Progenitor cell of endocrine pancreas (in vitro differentiated cells): ENCODE measurements at places on chromosomes 12 and 14. TPM values are rescaled to one million over a fixed set of nuclear protein-coding genes. Genes with fewer than 3 reads are reported as not detected.

- no peaks in the 10 kb centered on the region for H3K27me3 ChIP-seq
- no peak overlapping the region for H3K27ac ChIP-seq
Measured at GRCh38 chr12:110641521-110641920, 27.6 kb downstream of the TCTN1 start.

The IAPP gene
- total RNA-seq = 0.24 TPM in 1 of 2 replicates, not detected in the other

DNA sequence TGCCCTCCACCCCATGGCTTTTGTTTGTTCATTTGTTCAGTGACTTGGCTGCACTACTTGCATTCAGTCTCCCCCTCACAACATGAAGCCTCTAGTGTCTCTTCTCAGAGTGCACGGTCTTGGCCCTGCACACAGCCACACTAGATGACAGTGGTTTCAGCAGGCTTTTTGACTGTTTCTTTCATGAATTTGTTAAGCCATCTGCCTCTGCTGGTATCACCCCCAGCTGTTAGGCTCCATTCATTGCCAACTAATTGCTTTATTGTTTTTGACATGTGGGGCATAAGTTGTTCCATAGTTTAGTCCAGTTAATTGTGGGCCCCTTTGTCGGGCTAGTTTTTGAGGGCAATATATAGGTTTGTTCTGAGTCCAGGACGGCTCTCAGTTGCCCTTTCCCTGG is 18.8 kb downstream of the OS9 start:
- no peaks in the 10 kb centered on the region for H3K4me1 ChIP-seq
- no peak for DNase-seq
- peaks cover 21% of the 10 kb centered on the region for H3K36me3 ChIP-seq
- H3K4me3 ChIP-seq = no peak overlapping the region

DNA sequence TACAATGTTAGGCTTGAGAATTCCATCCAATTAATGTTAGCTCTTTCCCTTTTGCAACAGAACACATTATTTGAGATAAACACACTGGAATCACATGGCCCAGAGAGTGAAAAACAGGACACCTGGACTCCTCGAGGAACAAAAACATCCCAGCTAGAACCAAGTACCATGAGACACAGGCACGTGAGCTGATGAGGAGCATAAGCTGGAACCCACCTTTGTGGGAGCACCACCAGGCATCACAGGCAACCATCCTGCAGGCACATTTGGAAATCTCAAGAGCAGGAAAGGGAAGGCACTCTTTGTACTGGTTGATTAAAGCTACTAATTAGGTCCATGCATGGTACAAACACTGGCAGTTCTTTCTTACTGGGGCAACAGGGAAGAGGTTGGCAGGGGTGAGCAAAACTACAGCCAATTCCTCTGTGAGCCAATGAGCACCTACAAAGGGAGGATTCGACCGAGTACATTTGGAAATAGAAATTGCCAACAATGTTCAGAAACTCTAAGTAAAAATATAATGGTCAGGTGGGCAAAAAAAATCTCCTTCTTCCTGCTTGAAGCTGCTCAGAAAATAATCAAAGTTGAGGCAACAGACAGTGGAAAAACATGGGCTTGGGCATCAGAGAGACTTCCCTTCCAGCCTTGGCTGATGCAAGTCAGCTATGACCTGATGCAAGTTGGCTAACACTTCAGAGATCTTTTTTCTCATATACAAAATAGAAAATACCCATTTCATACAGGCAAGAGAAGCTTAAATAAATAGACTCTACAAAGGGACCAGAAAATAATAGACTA is 216.7 kb downstream of the NUAK1 start:
- peaks cover 20% of the 10 kb centered on the region for H3K27me3 ChIP-seq
- no peak for DNase-seq
- no peak overlapping the region for H3K27ac ChIP-seq
- H3K4me1 ChIP-seq = peaks cover 1% of the 10 kb centered on the region

- peak overlapping the region; percentile 57 for H3K27ac ChIP-seq
- no peak for DNase-seq
- peaks cover 14% of the 10 kb centered on the region for H3K27me3 ChIP-seq
- peak overlapping the region; percentile 46 for H3K4me3 ChIP-seq
- peaks cover 31% of the 10 kb centered on the region for H3K4me1 ChIP-seq
- H3K36me3 ChIP-seq = peaks cover 56% of the 10 kb centered on the region
Measured at GRCh38 chr14:100731846-100732765, 5.4 kb downstream of the DLK1 start.

DNA sequence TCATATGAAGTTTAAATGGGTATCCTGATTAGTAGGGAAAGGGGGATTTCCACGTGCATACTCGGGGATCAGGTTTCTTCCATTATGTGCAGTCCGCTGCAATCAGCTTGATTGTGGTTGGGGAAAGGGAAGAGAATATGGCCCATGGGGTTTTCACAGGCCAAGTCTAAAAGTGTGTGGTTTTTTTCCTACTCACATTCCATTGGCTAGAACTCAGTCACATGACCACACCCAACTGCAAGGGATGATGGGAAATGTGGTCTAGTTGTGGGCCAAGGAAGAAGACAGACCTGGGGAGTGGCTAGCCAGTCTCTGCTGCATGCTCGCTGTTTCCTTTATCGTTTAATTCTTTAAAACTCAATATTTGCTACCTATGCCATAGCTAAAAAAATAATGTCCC is 105.1 kb downstream of the PRIMA1 start:
- H3K4me3 ChIP-seq = no peak overlapping the region
- no peak overlapping the region for H3K27ac ChIP-seq
- H3K4me1 ChIP-seq = peaks cover 5% of the 10 kb centered on the region
- H3K27me3 ChIP-seq = peaks cover 19% of the 10 kb centered on the region
- no peak for DNase-seq

The TMTC3 gene
- 35.2 TPM in 2 replicates for total RNA-seq

- H3K36me3 ChIP-seq = no peaks in the 10 kb centered on the region
- H3K27ac ChIP-seq = no peak overlapping the region
- no peak for DNase-seq
- H3K4me3 ChIP-seq = no peak overlapping the region
- no peaks in the 10 kb centered on the region for H3K4me1 ChIP-seq
Measured at GRCh38 chr12:101002696-101003419, 207.2 kb downstream of the SLC5A8 start.

GRCh38 chr12:81039231-81039630 is 38.6 kb upstream of the ACSS3 start:
- H3K36me3 ChIP-seq = no peaks in the 10 kb centered on the region
- no peaks in the 10 kb centered on the region for H3K27me3 ChIP-seq
- no peak overlapping the region for H3K4me3 ChIP-seq

The IKZF4 gene
- 20.6 and 21.0 TPM in 2 replicates for total RNA-seq

- no peak overlapping the region for H3K27ac ChIP-seq
- no peaks in the 10 kb centered on the region for H3K27me3 ChIP-seq
- no peaks in the 10 kb centered on the region for H3K36me3 ChIP-seq
- DNase-seq = no peak
- no peak overlapping the region for H3K4me3 ChIP-seq
Measured at GRCh38 chr12:77572371-77572770, 258.3 kb upstream of the NAV3 start.

The NINJ2 gene
- 3.0 and 4.0 TPM in 2 replicates for total RNA-seq

The NEUROD4 gene
- total RNA-seq = not detected in 2 replicates

DNA sequence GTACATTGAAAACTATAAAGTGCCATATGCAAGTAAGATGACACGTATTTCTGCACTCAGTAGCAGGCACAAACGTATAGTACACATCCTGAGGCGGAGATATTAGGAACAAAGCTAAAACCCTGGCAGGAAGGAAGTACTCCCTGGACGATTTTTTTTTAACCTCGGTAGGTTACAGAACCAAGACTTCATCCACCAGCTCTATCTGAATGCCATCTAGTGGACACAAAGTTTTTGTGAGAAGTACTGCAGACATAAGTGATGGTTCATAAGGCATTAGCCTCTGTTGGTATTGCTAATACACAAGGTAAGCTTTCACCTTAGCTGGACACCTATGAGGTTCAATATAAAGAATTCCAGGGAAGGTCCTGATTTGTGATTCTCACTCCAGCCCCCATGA is 83.0 kb upstream of the CCDC196 start:
- H3K27ac ChIP-seq = no peak overlapping the region
- H3K4me3 ChIP-seq = no peak overlapping the region
- no peaks in the 10 kb centered on the region for H3K27me3 ChIP-seq
- H3K4me1 ChIP-seq = peaks cover 6% of the 10 kb centered on the region
- no peaks in the 10 kb centered on the region for H3K36me3 ChIP-seq
- no peak for DNase-seq

- peaks cover 16% of the 10 kb centered on the region for H3K27me3 ChIP-seq
- H3K27ac ChIP-seq = no peak overlapping the region
- no peaks in the 10 kb centered on the region for H3K36me3 ChIP-seq
- DNase-seq = no peak
- no peak overlapping the region for H3K4me3 ChIP-seq
- H3K4me1 ChIP-seq = peaks cover 19% of the 10 kb centered on the region
Measured at GRCh38 chr12:52024845-52025230, 18.1 kb downstream of the TAMALIN start.

DNA sequence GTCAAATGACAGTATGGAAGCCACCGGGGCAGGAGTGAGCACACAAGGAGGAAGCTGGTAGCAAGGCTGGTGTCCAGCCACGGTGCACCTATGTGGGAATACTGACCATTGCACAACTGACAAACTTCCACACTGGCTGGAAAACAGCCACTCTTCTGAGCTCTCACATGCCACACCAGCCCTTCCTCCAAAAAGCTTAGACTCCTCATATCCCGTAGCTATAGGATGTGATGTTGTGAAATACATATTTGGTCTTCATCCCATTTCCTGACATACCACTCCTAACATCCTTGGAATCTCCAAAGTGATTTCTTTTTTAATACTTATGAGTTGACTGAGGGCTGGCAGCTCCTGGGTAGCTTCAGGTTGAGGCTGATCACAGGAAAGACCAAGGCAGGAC is 103.6 kb downstream of the NTF3 start:
- DNase-seq = no peak
- H3K27me3 ChIP-seq = peaks cover 27% of the 10 kb centered on the region
- no peaks in the 10 kb centered on the region for H3K36me3 ChIP-seq
- H3K4me3 ChIP-seq = no peak overlapping the region

DNA sequence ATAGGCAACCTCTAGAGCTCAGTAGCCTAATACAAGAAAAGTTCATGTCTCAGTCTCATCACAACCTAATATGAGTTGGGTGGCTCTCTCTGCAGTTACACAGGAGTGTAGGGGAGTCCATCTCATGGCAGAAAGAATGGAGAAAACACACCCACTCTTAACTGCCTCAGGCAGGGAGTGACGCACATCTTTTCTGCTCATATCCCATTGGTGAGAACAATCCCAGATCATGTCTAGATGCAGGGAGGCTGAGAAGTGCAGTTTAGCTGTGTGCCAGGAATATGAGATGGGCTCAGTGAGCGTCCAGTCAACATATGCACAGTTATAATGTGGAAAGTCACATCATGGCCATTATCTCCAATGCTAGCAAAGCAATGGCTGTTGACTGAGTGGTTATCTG is 59.3 kb upstream of the KCNA5 start:
- H3K36me3 ChIP-seq = no peaks in the 10 kb centered on the region
- no peak overlapping the region for H3K4me3 ChIP-seq
- DNase-seq = no peak

GRCh38 chr12:108312693-108313189 is 26.4 kb downstream of the CMKLR1 start:
- peaks cover 7% of the 10 kb centered on the region for H3K4me1 ChIP-seq
- no peak for DNase-seq
- H3K27me3 ChIP-seq = peaks cover 6% of the 10 kb centered on the region
- no peak overlapping the region for H3K27ac ChIP-seq
- H3K36me3 ChIP-seq = no peaks in the 10 kb centered on the region
- no peak overlapping the region for H3K4me3 ChIP-seq

- no peak for DNase-seq
- H3K4me3 ChIP-seq = no peak overlapping the region
- no peaks in the 10 kb centered on the region for H3K36me3 ChIP-seq
- H3K27me3 ChIP-seq = peaks cover 45% of the 10 kb centered on the region
- no peaks in the 10 kb centered on the region for H3K4me1 ChIP-seq
Measured at GRCh38 chr12:2300886-2301285, 248.1 kb downstream of the CACNA1C start.

GRCh38 chr12:85007836-85008235 is 28.2 kb downstream of the TSPAN19 start:
- H3K36me3 ChIP-seq = no peaks in the 10 kb centered on the region
- H3K4me3 ChIP-seq = no peak overlapping the region
- no peaks in the 10 kb centered on the region for H3K4me1 ChIP-seq
- no peak for DNase-seq
- H3K27ac ChIP-seq = no peak overlapping the region
- no peaks in the 10 kb centered on the region for H3K27me3 ChIP-seq

The PLEKHG7 gene
- 0.65 and 0.75 TPM in 2 replicates for total RNA-seq

DNA sequence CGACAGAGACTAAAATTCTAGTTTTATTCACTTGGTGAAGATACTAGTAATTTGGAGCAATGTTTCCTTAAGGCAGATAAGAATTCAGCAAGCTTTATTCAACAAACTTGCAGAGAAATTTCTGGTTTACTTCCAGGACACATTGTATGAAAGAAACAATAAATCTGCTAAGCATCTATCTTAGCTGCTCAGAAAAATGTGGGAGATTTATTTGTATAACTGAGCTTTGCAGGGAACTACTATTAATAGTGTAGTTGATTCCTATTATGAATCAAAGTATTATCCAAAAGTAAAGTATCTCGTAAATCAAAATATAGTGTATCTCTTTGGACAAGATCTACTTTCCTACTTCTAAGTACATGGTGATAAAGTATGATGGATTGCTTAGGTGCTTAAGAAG is 239.4 kb upstream of the TMTC1 start:
- H3K4me3 ChIP-seq = no peak overlapping the region
- no peak overlapping the region for H3K27ac ChIP-seq
- H3K27me3 ChIP-seq = no peaks in the 10 kb centered on the region
- DNase-seq = no peak
- no peaks in the 10 kb centered on the region for H3K4me1 ChIP-seq

DNA sequence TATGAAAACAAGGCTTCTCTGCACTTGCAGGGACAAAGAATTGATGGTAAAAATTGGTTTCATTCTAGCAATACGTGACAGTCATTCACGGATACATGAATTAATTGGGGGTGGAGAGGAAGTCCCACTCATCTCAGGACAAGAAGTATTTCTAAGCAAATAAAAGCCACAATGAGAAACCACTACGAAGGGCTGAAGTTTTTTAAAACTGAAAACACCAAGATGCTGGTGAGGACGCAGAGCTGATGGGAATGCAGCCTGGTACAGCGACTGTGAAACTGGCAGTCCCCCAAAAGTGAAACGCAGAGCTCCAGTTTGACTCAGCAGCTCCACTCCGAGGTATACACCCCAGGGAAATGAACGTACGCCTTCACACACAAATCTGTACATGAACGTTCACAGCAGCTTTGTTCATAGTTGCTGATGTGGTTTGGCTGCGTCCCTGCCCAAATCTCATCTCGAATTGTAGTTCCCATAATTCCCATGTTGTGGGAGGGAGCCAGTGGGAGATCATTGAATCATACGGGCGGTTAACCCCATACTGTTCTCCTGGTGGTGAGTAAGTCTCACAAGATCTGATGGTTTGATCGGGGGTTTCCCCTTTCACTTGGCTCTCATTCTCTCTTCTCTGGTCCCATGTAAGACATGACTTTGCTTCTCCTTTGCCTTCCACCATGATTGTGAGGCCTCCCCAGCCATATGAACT is 89.0 kb downstream of the SCARB1 start:
- no peaks in the 10 kb centered on the region for H3K36me3 ChIP-seq
- no peak overlapping the region for H3K4me3 ChIP-seq
- H3K27me3 ChIP-seq = peaks cover 19% of the 10 kb centered on the region
- peaks cover 8% of the 10 kb centered on the region for H3K4me1 ChIP-seq
- H3K27ac ChIP-seq = no peak overlapping the region

The ANKRD52 gene
- total RNA-seq = 60.3 and 64.3 TPM in 2 replicates

GRCh38 chr12:52418576-52419110 is 12.5 kb upstream of the KRT82 start:
- H3K27me3 ChIP-seq = peaks cover 40% of the 10 kb centered on the region
- no peaks in the 10 kb centered on the region for H3K36me3 ChIP-seq
- H3K4me3 ChIP-seq = no peak overlapping the region
- DNase-seq = no peak
- no peak overlapping the region for H3K27ac ChIP-seq

The KCNK13 gene
- total RNA-seq = not detected in 2 replicates
